ENCODE measurements at places on chromosomes 12 and 14.

- DNase-seq: no peak
Observed at GRCh38 chr12:124242529-124243065, 52.3 kb upstream of the RFLNA start.

- no peak for DNase-seq
Observed at GRCh38 chr12:56941299-56942017, 7.2 kb upstream of the SDR9C7 start.

GRCh38 chr12:71183018-71183417, 25.2 kb upstream of the TSPAN8 start:
- DNase-seq: no peak

GRCh38 chr14:68978172-68978911, 760 bp downstream of the ACTN1 start:
- no peak for DNase-seq

- no peak for DNase-seq
Observed at GRCh38 chr12:81359736-81360135, 281.9 kb downstream of the ACSS3 start.

DNA sequence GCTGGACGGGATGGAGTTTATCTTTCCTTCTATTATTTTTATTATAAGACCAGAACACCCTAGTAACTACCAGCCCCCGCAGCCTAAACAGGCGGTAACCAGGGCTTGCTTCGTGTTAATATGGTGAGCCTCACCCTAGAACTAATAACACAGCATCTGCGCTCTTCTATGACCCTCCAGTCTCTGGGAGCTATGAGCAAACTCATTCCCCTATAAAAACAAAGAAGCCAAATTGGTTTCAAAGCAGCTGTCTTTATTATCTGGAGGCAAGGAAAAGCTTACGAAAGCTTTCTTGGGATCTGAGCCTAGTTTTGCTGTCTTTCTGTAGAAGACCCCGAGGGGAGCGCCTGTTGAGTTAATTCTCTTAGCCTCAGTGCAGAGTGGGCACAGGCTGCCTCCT, 85.0 kb downstream of the TBX5 start:
- no peak for DNase-seq

DNA sequence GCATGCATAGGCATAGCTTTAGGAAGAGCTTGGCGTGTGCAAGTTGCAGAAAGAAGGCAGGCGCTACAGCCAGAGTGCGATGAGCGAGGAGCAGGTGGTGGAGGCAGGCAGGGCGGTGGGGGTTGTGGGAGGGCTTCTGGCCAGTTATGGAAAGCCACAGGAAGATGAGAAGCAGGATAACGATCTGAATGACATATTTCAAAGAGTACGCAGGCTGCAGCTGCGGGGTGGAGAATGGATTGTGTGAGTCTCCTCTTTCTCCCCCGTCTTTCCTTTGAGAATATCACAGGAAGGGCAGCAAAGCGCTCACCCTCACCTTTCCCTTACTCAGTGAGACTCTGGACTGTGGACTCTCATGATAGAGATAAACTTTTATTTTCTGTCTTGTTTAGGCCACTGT, 48.7 kb upstream of the PLXNC1 start:
- no peak for DNase-seq

DNA sequence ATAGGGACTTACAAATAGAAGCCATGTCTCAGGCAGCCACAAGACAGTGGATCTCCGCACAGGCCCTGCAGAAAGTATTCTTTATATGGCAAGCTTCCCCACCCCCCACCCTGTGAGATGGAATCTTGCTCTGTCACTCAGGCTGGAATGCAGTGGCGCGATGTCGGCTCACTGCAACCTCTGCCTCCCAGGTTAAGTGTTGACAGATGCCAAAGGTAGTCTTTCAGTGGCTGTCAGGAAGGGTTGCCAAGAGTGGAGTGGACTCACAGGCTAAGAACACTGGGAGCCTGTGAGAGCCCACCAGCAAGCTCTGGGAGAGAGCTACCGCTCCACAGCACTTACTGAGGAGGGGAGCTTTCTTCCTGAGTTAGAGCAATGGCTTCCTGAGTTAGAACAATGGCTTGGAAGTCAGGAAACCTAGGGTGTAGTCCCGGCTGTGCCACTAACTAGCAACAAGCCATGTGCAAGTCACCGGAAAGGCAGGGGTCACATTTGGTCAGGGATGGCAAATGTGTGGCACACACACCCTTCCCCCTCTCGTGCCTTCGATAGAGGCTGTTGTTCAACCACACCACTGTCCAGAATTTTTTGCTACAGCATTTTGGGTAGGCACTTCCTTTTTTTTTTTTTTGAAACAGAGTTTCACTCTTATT, 2.6 kb downstream of the RNASE1 start:
- no peak for DNase-seq

GRCh38 chr12:128268379-128268995, 1.5 kb downstream of the TMEM132C start:
- no peak for DNase-seq

GRCh38 chr14:72305561-72305960, 373.3 kb downstream of the RGS6 start:
- DNase-seq: no peak

GRCh38 chr14:73428353-73428824, 30.0 kb downstream of the NUMB start:
- DNase-seq: no peak

- no peak for DNase-seq
Observed at GRCh38 chr14:101098641-101099040, 195.1 kb upstream of the RTL1 start.

DNA sequence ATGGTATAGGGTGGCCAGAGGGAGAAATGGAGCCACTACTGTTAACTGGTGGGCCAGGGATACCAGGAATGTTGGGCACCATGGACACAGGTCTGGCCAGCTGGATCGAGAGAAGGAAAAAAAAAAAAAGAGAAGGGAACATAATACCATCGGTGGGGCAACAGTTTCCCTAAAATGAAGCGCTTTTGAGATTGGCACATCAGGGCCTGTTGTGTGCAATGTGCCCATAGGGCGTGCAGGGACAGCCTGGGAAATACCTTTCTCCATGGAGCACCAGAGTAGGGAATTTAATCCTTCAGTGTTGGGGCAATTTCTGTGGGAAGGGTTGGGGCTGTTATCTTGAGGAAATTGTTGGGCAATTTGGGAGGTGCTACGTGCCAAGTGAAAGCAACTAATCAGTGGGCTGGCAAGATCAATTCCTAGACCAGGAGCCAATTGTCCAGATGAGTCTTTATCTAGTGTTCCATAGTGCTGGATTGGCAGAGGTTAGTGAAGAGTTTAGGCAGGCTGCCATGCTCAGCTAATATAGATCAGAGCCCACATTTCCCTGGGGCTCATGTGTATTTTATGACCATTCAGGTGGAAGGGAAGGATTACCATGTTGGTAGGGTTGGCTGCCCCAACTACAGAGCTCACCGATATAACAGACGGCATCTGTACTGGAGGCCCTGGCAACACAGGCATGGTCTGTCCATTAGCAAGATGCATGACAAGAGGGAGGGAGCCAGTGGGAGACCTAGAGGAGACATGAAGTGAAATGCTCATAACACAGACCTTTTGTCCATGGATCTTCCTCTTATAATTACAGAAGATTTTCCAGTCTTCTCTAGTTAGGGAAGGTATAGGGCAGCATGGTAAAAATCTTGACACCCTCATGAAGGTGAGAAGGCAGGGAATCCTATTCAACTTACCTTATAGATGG, 25.5 kb upstream of the NPFF start:
- DNase-seq: no peak

DNA sequence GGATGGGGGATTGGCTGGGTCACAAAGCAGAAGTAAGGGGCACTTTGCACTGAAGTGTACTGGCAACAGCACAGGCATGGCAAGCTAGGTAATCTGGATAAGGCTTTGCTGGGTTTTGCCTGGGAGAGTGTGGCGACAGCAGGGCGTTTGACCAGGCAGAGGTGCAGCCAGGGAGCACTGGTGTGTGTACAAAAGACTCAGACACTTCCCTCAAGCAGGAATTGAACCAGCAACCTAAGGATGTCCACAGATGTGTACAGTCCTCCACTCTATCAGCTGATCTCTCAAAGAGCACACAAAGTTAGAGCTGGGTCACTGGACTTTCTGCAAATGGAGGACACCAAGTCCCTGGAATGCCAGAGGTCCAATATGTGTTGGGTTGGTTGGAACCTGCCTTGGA, 15.4 kb upstream of the RNASE4 start:
- no peak for DNase-seq

- no peak for DNase-seq
Observed at GRCh38 chr14:47590767-47591495, 84.5 kb downstream of the MDGA2 start.

DNA sequence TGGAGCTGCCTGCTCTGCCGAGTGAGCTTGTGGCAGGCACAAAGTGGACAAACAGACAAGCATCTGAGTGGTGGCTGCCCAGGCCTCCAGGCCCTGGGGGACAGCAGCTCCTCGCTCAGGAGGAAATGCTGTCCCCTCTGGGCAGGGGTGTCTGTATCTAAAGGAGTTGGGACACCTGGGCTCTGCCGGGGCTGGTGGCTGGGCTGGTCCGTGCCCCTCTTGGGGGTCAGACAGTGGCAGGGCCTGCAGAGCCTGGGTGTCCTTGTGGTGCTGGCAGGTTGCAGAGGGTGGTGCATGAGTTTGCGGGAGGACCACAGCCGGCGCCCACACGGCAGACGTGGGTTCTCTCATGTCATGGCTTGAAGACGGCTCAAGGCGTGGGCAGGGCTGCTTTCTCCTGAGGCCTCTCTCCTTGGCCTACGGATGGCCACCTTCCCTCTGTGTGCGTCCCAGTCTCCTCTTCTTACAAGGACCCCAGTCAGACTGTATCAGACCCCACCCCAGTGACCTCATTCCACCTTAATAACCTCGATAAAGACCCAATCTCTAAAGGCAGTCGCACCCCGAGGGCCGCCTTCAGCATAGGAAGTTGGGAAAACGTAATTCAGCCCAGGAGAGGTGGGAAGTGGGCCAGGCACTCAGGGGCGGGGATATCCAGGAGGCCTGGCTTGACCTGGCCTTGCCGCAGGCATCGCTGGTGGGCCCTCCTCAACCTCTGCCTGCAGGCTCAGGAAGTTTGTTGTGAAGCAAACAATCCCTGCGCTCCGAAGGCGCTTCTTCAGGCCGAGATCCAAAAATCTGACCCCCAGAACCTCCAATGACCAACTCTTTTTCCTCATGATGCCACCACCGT, 110.0 kb downstream of the KIF26A start:
- DNase-seq: no peak

DNA sequence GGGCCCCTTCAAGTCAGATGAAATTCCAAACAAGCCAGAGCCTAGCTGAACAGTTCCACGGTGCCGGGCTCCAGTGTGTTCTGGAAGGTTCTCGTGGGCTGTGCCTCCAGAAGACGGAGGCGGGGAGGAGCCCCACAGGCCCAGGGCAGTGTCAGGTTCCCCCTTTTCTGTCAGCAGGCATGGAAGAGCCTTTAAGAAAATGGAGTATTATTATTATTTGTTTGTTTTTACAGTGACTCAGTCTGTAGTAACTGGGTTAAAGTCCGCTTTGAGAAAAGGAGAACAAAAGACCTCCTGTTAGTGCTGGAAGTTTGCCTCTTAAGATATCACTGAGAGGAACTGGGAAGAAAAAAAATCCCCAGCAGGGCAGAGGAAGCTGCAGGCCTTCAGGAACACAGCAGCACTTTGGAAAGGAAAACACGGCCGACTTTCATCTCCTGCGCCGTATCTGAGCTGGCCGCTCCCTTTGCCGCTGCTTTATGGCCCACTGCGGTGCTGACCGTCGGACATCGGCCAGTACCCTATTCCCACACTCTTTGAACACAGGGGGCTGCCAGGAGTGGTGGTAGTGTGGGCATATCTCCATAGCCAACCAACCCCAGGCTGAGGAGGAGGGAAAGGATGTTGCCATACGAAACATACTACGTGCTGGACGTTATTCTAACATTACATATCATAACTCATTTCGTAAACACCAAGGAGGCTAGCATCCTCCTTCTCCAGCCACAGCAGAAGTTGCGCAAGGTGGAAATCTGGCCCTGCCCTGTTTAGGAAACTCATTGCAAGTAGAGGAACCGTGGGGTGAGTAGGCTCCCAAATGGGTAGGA, 194.0 kb downstream of the ZFP36L1 start:
- no peak for DNase-seq

DNA sequence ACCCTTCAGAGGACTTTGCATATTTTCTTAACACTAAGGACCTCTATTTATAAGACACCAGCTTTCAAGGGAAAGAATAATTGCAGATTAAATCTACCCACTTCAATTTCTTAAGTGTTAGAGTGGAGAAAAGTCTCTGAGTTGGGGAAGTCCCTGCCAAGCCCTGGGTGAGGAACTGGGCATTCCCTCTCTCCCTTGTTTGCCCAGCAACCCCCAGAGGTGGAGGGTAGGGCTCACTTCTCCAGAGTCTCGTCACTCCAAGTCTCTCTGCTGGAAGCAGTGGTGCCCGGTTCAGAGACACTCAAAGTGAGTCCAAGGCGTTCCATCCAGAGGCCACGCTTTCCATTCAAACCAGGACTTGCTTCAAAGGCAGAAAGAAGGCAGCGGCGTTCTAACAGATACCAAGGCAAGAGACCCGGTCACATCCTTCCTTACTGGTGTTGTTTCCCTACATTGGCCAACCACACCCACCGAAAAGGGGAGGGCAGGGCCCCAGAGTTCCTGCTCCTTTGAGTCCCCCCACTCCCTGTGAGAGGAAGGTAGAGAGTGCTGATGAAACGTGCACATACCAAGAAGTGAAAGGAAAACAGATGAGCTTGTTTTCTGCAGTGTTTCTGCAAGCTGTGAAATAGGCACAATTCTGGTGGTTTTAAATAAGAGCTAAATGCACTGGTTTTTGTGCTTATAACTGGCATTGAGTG, 6.1 kb upstream of the BDKRB2 start:
- DNase-seq: no peak

DNA sequence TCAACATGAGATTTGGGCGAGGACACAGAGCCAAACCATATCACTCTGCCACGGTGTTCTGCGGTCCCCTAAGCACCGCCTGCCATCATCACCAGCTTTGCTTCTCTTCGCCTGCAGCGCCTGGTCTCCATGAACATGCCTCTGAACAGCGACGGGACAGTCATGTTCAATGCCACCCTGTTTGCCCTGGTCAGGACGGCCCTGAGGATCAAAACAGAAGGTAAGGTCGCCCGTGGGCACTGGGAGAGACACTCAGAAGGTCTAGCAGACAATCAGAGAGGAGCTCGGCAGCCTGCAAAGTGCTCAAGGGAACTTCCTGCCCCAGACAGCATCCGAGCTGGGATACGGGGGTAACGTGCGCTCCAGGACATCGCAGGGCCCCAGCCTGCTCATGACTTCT, 126.0 kb upstream of the FKBP4 start:
- DNase-seq: no peak

DNA sequence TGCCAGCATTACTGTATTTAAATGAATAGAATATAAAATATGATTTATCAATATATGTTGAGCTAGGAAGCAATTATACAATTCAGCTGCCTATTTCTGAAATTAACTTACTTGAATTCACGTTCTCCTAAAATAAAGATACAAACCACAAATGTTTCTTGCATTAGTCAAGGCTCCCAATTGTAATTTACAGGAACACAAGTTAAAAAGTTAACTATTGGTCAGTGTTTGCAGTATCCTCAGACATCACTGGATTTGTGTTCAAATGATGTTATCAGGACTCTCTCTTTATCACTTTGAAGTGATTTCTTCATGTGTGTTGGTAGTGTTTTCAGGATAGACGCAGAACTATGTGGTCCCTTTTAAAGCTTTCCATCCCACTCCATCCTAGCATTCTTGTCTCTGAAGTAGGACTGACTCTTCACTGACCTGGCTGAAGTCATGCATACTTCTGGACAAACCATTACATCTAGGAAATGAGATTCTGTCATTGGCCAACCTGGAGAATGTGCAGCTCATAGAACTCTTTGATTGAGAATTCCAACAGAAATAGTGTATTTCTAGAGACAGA, 156.1 kb downstream of the KICS2 start:
- DNase-seq: no peak
